ENCODE measurements at places on chromosomes 4 and X.

DNA sequence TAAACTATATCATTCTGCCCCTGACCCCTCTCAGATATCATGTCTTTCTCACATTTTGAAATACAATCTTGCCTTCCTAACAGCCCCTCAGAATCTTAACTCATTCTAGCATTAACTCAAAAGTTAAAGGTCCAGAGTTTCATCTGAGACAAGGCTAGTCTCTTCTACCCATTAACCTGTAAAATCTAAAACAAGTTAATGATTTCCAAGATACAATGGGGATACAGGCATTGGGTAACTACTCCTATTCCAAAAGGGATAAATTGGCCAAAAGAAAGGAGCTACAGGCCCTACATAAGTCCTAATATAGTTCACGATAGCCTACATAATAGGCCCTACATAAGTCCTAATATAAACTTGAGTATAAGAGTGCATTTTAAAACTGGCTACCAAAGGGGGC, 18.9 kb downstream of the ADH6 start:
- no peak for DNase-seq

GRCh38 chrX:39705290-39705689, 392.5 kb downstream of the BCOR start:
- DNase-seq = no peak

DNA sequence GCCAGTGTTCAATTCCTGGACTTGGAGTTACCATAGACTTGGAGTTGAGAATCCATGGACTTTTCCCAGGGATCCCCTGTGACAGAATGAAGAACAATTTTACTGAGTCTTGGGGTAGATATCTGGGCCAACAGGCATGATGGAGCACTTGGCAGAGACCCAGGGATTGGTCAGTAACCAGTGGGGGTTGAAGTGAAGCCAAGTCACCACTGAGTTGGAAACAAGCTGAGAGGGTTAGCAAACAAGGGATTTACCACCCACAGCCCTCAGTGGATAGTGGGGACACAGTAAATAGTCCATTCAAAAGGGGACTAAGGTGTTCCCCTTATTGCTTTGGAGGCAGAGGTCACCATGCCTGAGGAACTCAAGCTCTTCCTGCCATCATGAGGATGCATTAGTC, 281.7 kb downstream of the PPP1R2C start:
- no peak for DNase-seq

DNA sequence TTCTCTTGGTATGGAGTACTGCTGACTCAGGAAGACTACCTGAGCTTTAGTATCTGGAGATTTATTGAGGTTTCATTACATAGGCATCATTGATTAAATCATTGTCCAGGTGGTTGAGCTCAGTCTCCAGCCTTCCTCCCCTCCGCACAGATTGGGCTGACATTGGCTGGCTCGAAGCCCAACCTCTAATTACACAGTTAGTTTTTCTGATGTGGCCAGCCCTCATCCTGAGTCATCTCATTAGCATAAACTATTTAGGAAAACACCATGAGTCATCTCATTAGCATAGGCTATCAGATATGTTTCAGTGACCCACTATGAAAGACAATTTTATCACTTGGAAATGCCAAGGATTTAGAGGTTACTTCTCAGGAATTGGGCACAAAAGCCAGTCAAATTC, 93.9 kb upstream of the ANKRD50 start:
- no peak for DNase-seq

DNA sequence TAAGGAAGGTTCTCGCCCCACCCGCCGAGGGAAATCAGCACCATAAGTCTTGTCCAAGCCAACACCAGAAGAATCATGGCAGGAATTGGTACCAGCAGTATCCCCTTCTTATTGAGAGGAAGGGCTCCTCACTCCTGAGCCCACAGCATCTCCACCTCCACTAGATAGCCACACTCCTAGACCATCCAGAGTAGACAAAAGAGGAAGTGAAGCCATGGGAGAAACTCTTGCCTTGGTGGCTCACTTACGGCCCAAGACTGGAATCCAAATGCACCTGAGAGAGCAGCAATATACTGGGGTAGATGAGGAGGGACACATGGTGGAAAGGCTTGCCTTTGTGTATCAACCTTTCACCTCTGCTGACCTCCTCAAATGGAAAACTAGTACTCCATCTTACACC, 255.3 kb upstream of the PRKX start:
- no peak for DNase-seq

DNA sequence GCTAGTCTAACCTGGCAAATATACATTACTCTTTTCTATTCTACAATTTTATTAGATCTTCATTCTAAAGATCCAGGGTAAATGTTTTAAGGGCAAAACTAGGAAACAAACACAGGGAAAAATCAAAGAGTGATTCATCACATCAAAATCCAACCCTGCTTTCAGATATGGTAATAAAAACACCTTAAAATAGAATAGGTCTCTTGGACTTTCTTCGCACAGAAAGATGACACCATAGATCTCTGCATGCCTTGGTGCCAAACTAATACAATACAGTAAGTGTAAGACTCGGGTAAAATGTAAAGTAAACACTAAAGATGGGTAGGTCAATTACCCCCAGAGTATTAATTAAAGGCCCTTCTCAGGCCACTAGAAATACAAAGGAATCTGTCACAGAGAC, 34.2 kb downstream of the LDB2 start:
- no peak for DNase-seq

DNA sequence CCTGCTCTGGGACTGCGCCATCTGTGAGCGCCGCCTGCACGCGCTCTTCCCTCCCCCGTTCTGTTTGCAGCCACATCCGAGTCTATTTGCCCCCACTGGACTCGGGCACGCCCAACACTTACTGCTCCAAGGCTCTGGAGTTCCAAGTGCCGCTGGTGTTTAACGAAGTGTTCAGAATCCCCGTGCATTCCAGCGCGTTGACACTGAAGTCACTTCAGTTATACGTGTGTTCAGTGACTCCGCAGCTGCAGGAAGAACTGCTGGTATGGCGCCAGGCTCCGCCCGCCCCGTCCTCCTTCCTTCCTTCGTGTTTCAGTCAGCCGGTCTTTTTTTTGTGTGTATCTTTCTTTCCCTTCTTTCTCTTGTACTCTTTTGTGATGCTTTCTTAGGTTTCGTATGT, 30.7 kb upstream of the CLCN4 start:
- no peak for DNase-seq

GRCh38 chrX:1529328-1529727, 7.7 kb downstream of the P2RY8 start:
- DNase-seq = no peak

DNA sequence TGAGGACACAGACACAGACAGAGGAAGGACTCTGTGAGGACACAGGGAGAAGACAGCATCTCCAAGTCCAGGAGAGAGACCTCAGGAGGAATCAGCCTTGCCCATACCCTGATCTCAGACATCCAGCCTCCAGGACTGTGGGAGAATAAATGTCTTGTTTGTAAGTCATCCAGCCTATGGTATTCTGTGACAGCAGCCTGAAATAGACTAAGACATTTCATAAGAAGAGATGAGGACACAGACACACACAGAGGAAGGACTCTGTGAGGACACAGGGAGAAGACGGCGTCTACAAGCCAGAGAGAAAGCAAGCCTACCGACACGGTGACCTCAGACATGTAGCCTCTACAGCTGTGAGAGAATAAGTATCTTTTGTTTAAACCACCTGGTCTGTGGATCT, 112.1 kb downstream of the DHRSX start:
- DNase-seq = no peak

DNA sequence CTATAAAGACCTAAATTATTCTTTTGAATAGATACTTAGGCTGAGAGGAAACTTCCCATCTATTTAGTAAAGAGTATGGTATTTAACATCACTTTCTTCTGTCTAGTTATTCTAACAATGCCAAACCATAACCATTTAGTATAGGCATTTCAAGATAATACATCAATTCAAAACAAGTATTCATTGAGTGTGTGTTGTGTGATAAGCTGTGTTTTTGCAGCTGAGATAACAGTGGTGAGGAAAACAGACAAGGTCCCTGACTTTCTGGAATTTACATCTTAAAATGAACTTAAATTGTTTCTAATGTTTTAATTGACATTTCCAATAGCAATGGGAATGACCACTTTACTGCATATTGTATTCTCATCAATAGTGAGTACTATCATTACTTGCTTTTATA, 22.4 kb upstream of the TSPAN5 start:
- DNase-seq = no peak

- no peak for DNase-seq
These were observed 73.8 kb downstream of the MTMR1 start for GRCh38 chrX:150767045-150767395.

- no peak for DNase-seq
These were observed 28.5 kb upstream of the MANBA start for GRCh38 chr4:102789317-102789717.
